Stimulated activated naive CD8-positive, alpha-beta T cell treated with anti-CD3 and anti-CD28 coated beads, Interleukin-15, Interleukin-2, amounts not matched to agents 100 U/mL and 50 U/mL, for 24 hours (primary cell): ENCODE measurements at places on chromosomes 11 and 22.

- no peak for DNase-seq
Observed at GRCh38 chr22:35697142-35697541, 20.5 kb upstream of the APOL5 start.

DNA sequence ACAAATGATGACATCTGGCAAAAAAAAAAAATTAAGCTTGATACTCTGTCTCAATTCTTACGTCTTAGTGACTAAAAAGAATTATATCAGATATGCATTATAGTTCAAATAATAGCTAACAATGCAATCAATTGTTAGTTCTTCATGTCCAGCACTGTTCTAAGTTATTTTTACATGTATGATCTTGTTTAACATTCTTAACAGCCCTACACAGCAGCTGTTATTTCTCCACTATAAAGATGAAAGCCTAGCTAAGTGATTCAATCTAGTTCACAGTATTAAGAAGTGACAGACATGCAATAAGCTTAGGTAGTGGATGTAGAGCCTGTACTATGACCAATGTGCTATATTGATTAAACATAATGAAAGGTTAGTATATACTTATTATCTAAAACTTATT, 4.1 kb downstream of the ZNF214 start:
- no peak for DNase-seq

DNA sequence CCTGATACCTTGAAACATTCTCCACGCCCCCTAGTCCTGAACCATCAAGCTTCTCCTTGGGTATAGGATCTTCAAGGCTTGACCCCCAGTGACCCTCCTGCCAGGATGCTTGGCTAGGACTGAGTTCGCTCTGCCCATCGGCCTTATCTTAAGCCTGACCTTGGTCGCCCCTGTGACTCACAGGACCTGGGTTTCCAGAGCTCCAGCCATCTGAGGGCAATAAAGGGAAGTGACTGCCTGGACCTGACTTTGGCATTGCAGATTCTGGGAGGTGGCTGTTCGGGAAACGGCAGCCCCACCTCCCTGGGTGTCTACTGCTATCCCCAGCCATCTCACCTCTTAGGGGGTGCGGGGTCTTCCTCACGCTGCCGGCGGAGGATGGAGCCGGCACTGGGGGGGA, 15.4 kb downstream of the CARD10 start:
- no peak for DNase-seq

- DNase-seq, result no peak
Observed at GRCh38 chr11:4164884-4165590, 70.4 kb downstream of the RRM1 start.

DNA sequence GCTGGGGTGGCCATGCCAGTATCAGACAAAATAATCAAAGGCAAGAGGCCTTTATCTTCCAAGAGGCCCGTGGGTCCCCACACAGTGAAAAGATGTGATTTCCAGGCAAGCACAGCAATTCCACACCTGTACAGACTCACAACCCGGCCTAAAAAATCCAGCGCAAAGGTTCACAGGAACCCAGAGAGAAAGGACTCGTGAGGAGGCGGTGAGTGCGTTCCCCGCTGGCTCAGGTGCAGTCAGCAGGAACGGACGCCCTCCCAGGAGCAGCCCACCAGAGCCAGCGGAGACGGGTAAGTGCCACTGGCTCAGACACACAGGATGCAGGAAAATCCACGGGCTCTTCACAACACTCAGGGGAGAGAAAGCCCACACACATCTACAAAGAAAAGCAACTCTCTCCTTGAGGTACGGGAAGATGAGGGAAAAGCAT, 4.4 kb downstream of the TOLLIP start:
- no peak for DNase-seq
